ENCODE measurements at places on chromosomes 4 and X.

DNA sequence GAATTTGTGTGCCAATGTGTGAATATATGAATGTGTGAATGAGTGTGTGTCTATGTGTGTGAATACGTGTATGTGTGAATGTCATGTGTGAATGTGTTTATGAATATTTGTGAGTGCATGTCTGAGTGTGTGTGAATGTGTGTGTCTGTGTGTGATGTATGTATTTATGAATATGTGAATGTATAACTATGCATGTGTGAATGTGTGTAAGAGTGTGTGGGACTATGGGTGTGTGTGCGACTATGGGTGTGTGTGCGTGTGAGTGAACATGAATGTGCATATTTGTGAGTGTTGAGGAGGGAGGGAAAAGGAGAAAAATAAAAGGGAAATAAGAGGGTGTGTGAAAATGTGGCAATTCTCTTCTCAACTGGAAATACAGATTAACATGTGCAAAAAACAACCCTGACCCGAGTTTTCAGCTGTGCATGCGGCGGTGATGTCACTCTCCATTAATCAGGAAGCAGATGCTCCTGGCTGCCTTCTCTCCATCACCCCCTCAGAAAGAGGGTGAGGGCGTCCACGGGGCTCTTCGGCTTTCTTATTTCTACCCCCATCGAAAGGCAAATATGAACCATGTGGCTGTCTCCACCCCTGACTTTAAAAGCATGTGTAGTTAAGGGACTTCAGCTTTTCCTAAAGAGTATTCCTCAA lies 219.8 kb downstream of the MAML3 start:
- DNase-seq: no peak

DNA sequence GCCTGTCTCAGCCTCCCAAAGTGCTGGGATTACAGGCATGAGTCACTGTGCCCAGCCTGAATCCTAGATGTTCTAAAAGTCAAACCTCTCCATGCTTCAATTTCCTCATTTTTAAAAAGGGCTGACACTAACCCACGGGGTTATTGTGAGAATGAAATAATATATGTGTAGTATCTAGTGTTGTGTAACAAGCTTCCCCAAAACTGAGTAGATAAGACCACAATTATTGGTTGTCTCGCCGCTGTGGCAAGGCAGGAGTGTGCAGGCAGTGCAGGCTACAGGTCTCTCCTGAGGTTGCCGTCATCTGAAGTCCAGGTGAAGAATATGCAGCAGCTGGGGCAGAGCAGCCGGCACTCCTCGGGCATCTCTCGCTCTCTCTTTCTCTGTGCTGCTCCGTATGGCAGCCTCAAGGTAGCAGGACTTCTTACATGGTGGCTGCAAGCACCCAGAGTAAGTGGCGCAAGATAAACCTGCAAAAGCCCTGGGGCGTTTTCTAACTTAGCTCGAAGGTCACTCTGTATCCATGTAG lies 30.9 kb downstream of the RAB33B start:
- no peak for DNase-seq

GRCh38 chrX:1591863-1592469 lies 562 bp downstream of the AKAP17A start:
- no peak for DNase-seq

- DNase-seq: no peak
These were observed 45.6 kb downstream of the RAPGEF2 start for GRCh38 chr4:159148441-159148840.

DNA sequence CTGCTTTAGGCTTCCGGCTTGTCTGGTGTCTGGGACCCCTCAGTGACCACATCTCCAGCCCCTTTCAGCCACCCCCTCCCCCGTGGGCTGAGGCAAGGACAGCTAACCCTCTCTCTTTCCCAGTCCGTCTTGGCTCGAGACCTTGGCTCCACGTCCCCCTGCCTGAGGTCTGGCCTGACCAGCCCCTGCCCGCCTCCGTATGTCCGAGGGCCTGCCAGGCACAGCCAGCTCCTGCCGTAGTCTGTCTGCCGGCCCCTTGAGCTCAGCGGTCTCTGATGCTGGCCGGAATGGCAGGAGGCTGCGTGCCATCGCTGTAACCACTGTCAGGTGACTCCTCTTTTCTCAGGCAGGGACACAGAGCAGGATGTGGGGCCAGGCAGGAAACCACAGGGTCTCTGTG lies 73.3 kb upstream of the LRPAP1 start:
- no peak for DNase-seq

DNA sequence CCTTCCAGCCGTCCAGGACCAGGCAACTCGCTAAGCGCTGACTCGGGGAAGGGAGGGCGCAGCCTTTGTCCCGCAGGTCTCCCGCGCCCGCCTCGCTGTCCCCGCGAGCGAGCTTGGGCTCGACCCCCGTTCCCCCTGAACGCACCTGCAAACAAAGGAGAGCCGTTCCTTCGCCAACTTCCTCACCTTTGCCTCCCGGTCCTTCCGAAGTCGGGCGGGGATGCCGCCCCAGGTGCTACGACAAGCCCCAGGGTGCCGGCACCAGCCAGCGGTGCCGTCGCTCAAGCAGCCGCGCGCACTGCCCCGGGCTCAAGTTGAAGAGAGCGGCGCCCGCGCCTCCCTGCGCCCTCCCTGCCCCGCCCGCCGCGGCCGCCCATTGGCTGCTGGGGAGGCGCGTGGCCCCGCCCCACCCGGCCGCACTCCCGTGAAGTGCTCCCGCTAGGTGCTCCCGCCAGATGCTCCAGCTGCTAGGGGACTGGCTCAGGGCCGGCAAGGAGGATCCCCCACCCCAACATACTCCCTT lies 107.1 kb downstream of the NSUN7 start:
- DNase-seq: peak; percentile 84

DNA sequence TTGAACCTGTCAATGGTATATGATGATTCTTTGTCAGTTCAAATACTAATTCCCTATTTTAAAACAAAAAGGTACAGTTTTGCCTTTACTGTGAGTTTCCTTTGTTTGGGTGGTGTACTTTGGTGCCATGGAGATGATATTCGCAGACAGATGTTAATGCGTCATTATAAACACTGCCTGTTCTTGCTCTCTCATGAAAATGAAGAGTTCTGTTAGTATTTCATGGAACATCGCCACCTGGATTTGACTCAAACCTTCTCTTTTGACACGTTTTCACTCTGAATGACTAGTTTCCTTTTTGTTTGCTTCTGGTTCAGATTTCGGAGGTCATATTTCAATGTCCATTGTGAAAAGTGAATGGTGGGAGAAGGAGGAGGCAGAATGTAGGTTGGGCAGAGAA lies 6.9 kb upstream of the CTSO start:
- DNase-seq: no peak

GRCh38 chr4:42497142-42497910 lies 100.0 kb downstream of the SHISA3 start:
- DNase-seq: no peak

- peak; percentile 50 for DNase-seq
These were observed 230.3 kb upstream of the PGRMC2 start for GRCh38 chr4:128517739-128518510.

- DNase-seq: no peak
These were observed 130.8 kb downstream of the PDLIM5 start for GRCh38 chr4:94582517-94582916.

DNA sequence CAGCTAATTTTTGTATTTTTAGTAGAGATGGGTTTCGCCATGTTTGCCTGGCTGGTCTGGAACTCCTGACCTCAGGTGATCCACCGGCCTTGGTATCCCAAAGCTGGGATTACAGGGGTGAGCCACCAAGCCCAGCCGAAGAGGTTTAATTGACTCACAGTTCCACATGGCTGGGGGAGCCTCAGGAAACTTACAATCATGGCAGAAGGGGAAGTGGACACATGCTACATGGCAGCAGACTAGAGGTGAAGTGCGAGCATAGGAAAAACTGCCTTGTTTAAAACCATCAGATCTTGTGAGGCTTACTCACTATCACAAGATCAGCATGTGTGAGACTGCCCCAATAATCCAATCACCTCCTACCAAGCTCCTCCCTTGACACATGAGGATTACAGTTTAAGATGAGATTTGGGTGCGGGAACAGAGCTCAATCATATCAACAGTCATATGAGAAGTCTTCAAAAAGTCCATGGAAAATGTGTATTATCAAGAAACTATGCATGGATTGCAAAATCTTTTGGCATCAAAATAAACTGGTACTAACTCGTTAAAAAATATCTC lies 25.8 kb upstream of the RPL39 start:
- no peak for DNase-seq

DNA sequence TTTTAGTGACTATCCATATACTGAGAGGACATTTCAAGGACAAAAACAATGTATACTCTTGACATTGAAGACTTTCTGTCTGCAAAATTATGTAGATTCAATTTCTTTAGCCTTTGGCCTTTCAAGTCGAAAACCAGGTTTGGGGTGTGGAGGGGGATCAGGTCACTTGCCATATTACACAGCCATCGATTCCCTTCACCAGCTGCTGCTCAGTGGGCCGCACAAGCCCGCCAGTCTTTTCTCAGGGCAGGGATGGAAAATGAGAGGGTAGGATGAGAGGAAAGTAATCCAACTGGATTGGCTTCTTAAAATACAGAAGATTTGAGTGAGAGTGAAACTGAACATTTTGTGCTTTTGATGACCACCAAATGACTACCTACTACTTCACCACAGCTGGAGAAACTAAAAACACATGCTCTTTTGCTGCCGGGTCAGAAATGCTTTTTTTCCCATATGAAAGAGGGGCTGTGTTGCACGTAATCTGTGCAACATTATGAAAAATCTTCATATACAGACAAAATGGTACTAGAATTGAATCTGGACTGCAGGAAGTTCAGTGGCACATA lies 51.4 kb downstream of the FHL1 start:
- DNase-seq: no peak

- DNase-seq: no peak
These were observed 56.6 kb downstream of the LARP7 start for GRCh38 chr4:112693507-112693906.

DNA sequence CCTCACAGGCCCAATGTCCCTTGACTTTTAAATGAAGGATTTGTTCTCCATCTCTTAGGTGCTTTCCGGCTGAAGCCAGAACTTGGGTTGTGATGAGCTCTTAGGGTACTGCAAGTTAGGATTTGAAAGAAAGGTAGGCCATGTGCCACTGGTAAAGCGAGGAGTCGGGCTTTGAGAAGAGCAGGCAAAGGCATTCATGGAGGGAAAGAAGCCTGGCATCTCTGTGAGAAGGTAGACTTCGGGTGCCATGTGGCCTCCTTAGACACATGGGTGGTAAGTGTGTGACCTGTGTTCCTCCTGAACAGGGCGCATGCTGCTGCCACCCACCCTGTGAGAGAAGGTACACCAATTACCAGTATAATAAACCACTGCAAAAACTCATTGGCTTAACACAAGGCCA lies 102.9 kb downstream of the GATB start:
- no peak for DNase-seq

- no peak for DNase-seq
These were observed 15.3 kb downstream of the TMEM175 start for GRCh38 chr4:947491-947971.

DNA sequence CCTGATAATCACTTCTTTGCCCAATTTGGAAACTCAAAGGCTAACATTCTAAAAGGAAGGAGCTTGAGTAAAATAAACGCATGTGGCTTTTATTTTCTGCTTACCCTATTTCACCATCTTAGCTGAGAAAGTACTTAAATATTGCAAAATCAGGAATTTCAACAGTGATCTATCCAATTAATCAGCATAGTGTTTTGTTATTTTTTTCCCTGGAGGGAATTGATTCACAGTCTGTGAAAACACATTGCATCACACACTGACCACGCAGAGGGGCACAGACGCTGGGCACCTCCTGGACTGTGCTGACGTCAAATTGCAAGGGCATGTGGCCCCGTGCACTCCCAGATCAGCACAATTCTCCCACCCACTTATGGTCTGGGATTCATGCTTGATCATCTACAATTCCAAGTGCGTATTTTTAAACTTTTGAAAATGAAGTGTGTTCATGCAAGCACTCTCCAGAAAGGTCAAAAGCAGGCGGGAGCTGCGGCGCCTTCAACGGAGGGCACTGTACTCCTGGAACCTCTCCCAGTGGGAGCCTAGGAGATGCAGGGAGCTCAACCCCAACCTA lies 320.6 kb upstream of the PPARGC1A start:
- DNase-seq: no peak

- no peak for DNase-seq
These were observed 46.7 kb downstream of the ENPP6 start for GRCh38 chr4:184171011-184171410.

DNA sequence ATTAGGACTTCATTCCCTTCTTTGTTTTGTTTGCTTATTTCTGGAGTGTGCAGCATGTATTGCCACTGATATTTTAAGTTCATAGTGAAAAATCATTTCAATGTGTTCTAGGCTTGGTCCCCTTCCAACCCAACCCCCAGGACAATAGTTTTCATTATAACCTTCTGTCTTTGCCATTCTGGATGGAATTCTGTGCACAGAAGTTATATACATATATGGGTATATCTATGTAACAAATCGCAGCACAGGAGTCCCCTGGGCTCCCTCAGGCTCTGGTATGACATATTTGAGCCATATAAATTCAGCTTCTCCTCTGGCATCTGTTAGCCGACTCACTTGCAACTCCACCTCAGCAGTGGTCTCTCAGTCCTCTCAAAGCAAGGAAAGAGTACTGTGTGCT lies at the start of gene TNMD:
Gene TNMD, plus strand, starts transcription at position 326 of the 400 bp plus-strand sequence. CDS start 83 bp downstream, outside the sequence.
- DNase-seq: no peak

DNA sequence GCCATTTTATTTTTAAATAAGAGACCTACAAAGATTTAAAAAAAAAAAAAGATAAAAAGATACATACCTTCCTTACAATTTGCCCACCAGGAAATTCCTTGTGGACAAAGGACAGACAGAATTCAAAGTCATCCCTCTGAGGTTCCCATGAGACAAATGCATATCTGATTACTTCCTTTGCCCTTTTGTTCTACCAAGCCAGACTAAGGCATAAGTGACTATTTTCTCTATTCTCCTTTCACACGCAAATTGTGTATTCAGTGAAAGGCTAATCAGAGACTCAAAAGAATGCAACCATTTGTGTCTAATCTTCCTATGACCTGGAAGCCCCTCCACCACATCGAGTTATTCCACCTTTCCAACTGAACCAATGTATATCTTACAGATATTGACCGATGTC lies 691.7 kb downstream of the FAM133A start:
- DNase-seq: no peak

GRCh38 chr4:181140037-181140603 lies 1103.1 kb upstream of the TENM3 start:
- no peak for DNase-seq

Measured in MM.1S (cell line).